Sciatic nerve (tissue), 2 donors: ENCODE measurements at places on chromosomes 1 and 21. TPM values are rescaled to one million over a fixed set of nuclear protein-coding genes. Genes with fewer than 3 reads are reported as not detected.

RRP15 gene
- total RNA-seq = 22.8 TPM

DNA sequence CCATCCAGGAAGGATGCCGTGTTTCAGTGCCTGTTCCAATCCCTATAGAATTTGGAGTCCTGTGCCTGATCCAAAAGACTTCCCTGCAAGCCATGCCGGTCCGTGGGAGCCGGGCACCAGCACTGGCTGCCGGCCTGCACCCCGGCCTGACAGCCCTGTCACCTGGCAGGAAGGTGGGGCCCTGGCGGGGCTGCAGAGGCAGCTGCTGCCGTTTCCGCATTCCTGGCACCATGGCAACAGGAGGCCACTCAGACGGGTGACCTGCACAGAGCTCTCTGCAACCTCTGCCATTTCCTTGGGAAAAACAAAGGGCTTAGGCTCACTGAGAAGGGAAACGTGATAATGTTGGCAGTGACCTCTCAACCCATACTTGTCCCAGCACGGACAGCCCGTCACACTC lies 63.2 kb upstream of the TMEM51 start:
- no peak for DNase-seq

DNA sequence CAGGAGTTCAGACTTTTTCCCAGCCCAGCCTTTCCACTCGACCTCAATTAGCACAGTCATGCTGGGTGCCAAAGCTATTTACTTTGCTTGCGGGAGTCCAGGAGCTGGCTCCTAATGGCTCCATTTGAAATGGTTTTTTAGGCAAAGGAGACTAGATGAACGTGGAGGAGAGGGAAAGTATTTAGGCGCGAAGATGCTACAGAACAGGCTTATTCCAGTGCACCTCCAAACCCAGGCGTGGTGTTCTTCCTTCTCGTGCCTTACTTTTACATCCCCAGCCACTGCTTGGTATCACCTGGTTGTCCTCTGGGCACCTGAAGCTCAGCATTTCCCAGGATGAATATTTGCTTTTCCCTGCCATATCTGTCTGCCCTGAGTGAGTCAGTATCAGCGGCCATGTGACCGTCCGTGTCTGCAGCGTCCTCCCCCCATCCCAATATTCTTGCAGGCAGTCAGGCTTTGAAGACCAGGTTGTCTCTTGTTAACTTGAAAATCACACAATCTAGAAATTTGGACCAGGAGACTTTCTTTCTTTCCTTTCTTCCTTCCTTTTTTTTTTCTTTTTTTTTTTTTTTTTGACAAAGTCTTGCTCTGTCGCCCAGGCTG lies 198.5 kb downstream of the DYRK1A start:
- DNase-seq = no peak

LCE3D gene
- not detected for total RNA-seq

- DNase-seq = no peak
Measured at GRCh38 chr1:97082160-97082848, 360.7 kb downstream of the PTBP2 start.

- no peak for DNase-seq
Measured at GRCh38 chr1:235806123-235806522, 60.6 kb downstream of the LYST start.

INKA2 gene
- 17.9 TPM for total RNA-seq

DNA sequence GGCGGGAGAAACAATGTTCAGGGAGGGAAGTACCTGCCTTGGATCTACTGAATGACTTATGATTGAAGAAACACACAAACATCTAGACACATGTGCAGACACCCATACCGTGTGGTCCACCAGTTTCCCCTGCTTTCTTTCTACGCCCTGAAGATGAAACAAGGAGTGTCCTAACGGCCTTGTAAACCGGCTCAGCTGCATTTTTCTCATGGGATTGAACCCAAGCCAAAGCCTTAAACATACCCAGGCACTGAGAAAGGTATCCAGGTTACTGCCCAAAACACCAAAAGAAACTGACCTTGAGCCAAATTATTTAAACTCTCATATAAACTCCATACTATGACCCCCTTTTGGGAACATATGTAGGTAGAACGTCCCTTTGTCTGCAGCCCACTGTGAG lies 630.0 kb upstream of the RGS18 start:
- no peak for DNase-seq

ALG14 gene
- total RNA-seq = 5.6 TPM

- DNase-seq = no peak
Measured at GRCh38 chr1:167503626-167504466, 14.5 kb downstream of the CD247 start.

DNA sequence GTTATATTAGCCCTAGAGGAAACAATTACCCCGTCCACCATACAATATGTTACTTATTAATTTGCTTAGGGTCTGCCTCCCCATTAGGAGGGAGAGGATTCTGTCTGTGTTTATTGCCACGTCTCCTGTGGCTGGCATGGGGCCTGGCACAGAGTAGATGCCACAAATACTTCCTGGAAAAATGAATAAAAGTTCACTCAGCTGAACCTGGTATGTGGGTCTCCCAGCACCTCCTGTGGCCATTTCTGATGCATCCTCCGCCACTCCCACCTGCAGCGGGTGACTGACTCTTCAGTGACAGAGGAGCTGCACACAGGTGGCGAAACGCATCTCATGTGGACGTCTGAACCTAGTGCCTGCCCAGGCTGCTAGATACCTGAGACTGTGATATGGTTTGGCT lies 112.7 kb downstream of the CLIC6 start:
- no peak for DNase-seq

ANKRD34A gene
- 1.2 TPM for total RNA-seq

- no peak for DNase-seq
Measured at GRCh38 chr1:243543501-243543900, 287.7 kb downstream of the SDCCAG8 start.

SHISAL2A gene
- 1.3 TPM for total RNA-seq

- no peak for DNase-seq
Measured at GRCh38 chr1:8174807-8175206, 143.1 kb upstream of the SLC45A1 start.

FAM72B gene
- 0.89 TPM for total RNA-seq

DNA sequence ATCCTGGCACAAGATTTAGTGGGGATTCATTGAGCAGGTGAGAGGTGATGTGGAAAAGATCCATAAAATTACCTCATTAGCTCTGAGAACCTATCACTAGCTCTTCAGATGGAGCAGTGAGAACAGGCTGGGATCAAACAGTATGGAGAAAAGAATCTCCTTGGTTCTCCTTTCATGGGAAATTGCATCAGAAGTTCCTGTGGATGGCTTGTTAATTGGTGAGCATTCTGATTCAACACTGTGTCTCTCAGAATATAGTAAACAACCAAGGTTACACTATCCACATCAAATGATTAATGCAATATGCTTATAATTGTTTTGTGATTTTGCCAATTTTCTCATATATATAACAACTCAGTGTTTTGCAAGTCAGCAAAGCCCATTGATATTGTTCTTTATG lies 8.3 kb upstream of the CD55 start:
- DNase-seq = no peak

DNA sequence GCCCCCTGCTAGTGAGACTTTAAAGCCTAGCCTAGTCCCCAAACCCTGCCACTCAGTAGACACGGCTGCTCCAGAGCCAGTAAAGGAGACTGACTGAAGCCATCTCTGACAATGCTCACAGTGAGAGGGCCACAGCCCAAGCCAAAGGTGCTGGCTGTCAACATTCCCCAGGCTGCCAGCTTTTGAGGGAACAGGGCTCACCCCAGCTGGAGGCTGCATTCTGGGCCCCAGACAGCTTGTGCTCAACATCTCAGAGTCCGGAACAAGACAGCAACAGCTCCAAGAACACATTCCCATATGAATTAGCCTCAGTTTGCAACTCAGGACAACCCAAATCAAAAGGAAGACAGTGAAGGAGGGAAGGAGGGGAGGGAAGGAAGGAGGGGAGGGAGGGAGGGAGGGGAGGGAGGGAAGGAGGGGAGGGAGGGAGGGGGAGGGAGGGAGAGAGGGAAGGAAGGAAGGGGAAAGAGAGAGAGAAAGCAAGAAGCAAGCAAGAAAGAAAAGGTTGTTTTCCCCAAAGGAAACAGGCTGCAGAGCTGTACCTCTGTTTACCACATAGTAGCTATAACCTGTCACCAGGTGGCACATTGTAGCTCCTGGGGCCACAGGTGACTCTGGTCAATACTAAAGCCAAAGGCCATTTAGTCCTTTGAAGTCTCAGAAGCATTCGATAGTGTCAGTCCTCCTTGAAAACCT lies 5.4 kb downstream of the ARTN start:
- no peak for DNase-seq

DNA sequence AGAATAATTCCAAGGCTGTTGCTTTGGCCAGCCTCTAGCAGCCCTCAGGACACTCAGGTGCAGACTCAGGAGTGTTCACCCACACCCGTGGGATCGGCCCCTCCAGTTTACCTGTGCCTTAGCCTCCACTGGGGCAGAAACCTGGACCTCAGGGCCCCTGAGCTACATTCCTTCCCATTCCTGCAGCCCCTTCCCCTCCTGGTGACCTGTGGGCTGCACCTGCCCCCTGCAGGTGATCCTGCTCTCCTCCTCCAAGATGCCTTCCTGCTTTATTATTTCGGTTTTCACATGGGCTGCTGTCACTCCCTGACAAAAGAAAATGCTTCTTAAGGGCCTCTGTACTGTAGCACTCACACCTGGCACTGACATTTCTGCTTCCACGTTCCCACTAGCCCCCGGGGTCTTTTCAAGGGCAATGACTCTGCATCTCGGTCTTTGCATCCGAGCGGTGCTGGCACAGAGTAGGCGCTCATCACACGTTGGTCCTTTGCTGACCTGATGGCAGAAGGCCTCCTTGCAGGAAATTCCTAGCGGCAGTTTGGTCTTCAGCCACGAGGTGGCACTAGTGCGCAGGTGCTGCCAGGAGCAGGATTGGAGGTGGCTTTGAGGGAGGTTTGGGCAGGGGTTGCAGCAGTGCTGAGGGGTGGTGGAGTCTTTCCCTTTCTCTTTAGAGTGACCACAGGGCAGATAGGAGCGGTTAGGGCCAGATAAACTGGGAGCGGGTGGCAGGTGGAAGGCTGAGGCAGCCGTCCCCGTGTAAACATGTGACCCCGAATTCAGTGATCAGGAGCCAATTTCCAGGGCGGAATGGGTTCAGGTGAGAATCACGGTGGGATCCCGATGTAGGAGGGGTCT lies 25.3 kb upstream of the ETV3 start:
- DNase-seq = peak; percentile 80

LYPD8 gene
- not detected for total RNA-seq

LRRC71 gene
- 2.5 TPM for total RNA-seq

- no peak for DNase-seq
Measured at GRCh38 chr1:205488074-205488723, 16.3 kb upstream of the CDK18 start.

SOD1 gene
- 209 TPM for total RNA-seq

DNA sequence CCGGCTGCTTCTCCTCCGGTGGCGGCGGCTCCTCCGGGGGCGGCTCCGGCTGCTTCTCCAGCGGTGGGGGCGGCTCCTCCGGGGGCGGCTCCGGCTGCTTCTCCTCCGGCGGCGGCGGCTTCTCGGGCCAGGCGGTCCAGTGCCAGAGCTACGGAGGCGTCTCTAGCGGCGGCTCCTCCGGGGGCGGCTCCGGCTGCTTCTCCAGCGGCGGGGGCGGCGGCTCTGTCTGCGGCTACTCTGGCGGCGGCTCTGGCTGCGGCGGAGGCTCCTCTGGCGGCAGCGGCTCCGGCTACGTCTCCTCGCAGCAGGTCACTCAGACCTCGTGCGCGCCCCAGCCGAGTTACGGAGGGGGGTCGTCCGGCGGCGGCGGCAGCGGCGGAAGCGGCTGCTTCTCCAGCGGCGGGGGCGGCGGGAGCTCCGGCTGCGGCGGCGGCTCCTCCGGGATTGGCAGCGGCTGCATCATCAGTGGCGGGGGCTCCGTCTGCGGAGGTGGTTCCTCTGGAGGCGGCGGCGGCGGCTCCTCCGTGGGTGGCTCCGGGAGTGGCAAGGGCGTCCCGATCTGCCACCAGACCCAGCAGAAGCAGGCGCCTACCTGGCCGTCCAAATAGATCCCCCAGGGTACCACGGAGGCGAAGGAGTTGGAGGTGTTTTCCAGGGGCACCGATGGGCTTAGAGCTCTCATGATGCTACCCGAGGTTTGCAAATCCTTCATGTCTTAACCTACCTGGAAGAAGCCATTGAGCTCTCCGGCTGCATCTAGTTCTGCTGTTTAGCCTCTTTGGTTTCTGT lies 2.0 kb downstream of the LORICRIN start:
- no peak for DNase-seq

DNA sequence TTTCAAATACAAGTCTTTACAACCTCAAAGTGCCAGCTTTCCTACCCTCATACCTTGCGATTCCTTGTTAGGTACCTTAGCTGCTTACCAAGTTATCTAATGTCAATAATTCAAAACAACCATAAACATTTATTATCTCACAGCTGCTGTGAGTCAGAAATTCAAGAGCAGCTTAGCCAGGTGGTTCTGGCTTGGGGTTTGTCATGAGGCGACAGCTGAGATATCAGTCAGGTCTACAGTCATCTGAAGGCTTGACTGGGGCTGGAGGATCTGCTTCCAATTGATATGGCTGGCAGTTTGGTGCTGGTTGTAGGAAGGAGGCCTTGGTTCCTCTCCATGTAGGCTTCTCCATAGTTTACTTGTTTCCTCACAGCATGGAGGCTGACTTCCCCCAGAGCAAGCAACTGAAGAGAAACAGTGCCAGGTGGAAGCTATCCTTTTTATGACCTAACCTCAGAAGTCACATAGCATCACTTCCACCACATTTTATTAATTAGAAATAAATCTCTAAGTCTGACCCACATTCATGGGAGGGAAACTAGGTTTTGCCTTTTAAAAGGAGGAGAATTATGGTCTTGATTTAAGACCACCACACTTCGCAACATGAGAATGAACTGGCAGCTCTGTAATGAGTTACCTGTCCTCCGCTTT lies 103.3 kb upstream of the FGGY start:
- DNase-seq = no peak

IGFN1 gene
- total RNA-seq = 1.7 TPM

DNA sequence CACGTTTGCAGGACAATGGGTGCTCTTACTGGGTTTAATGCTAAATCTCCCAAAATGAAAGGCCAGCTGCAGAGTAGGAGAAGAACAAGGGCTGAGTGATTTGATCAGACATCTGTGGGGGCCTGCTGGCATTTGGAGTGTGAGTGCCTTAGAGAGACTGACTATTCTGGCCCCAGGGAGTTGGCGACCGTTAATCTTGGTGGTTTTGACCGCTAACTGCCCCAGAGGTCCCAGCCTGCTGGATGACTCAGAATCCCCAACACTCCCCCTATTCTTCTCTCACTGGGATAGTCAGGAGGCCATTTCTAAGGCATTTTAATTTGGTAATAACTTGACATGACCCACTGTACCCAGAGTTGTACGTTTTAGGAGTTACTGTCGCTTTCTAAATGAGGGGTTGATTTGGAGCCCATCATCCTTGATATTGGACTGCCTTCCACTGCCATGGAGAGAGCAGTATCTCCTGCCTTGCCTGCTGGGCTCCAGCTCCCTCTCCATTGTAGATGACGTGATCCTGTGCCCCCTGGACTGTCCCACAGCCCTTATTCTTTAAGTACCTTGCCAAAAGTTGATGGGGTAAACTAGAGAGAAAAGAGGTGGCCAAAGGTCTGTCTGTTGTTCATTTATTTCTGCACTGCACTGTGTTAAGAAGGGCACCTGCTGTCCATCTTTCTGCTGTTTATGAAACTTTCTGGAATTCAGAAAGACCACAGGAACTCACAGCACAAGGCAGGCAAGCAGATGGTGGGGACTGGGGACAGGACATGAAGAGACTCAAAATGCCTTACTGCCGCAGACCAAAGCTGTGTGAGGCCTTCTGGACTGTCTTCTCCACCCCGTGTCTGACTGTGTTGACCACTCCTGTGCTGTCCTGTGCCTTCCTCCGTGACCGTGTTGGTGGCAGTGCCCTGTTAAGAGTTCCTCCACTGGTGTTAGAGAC lies 98.2 kb upstream of the ARTN start:
- DNase-seq = no peak
